Amniotic stem cell (primary cell): ENCODE measurements at places on chromosomes 11 and 22.

GRCh38 chr22:30802202-30803166, 107.8 kb downstream of the OSBP2 start:
- peak; percentile 80 for DNase-seq

- no peak for DNase-seq
Observed at GRCh38 chr11:283405-284104, 5.3 kb downstream of the NLRP6 start.

GRCh38 chr11:16261836-16262644, 94.3 kb downstream of the SOX6 start:
- DNase-seq: no peak

DNA sequence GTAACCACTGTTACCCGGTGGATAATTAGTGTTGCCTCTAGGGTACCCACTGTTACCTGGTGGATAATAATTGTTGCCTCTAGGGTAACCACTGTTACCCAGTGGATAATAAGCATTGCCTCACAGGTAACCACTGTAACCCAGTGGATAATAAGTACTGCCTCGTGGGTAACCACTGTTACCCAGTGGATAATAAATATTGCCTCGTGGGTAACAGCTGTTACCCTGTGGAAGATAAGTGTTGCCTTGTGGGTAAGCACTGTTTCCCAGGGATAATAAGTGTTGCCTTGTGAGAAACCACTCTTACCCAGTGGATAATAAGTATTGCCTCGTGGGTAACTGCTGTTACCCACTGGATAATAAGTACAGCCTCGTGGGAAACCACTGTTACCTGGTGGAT, 9.3 kb upstream of the NXPE4 start:
- no peak for DNase-seq

- DNase-seq: peak; percentile 34
Observed at GRCh38 chr11:20127671-20128527, 32.4 kb downstream of the DBX1 start.

- DNase-seq: no peak
Observed at GRCh38 chr22:25413620-25414019, 150.9 kb upstream of the GRK3 start.

GRCh38 chr11:68839911-68840641, 1.6 kb downstream of the CPT1A start:
- DNase-seq: no peak

DNA sequence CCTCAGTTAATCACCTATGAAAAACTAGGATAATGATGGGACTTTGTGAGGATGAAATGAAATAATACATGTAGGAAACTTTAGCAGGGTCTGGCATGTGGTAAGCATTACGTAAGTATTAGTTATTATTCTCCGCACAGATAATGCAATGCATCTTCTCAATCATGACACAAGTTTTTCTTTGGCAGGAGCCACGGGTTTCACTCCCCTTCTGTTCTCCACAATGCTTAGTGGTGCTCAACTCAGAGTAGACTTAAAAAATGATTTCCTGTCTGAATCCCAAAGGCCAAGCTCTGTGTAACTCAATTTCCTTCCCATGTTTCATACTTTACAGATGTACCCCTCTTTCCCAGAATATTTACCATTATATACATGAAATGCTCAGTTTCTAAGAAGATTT, 82.9 kb downstream of the CCDC34 start:
- DNase-seq: no peak
